Activated CD4-positive, alpha-beta T cell treated with anti-CD3 and anti-CD28 coated beads, Interleukin-2, amount 10 ng/mL, durations not matched to agents 24 days and 14 days (primary cell): ENCODE measurements at places on chromosomes 4 and X. TPM values are rescaled to one million over a fixed set of nuclear protein-coding genes. Genes with fewer than 3 reads are reported as not detected.

DNA sequence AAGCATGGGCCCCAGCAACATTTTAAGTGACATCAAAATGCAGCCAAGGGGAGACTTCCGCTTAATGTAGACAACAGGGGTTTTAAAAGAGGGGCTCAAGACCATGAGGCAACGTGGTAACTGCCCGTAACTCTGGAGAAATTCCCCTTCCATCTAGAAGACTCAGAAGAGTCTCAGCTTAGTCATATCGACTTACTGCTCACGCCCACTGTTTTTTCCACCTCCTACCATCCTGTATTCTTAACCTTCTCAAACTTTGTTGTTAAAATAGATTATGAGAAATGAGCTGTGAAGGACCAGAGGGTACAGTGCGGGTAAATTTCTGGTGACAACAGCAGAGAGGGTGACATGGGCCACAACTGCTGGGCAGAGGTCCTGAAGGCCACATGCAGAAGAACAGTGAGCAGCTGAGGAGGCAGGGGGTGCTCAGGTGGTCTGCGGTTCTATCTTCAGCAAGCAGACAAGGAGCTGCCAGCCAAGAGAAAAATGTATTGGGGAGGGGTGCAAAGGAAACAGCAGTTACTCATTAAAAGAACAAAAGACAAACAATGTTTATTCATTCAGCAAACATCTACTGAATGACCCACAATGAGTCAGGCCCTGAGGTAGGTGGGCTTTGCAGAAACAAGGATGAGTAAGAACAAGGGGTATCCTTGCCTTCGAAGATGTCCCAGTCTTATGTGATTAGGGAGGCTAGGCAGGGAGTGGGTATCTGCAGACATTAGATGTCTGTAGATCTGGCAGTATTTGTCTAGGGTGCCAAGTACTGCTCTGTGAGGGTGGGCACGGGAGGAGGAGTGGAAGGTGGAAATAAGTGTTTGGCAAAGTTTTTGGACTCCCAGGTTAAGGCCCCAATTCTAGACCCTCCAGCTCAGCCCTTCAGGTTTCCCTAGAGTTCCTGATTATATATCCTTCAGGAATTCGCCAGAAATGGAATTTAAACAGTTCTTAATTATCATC is 175.3 kb downstream of the TSPAN5 start:
- H3K4me1 ChIP-seq: peaks cover 79% of the 10 kb centered on the region
- DNase-seq: peak; percentile 75
- H3K27me3 ChIP-seq: no peaks in the 10 kb centered on the region
- peak overlapping the region; percentile 99 for H3K27ac ChIP-seq
- H3K4me3 ChIP-seq: peak overlapping the region; percentile 80
- peaks cover 39% of the 10 kb centered on the region for H3K36me3 ChIP-seq

- H3K4me1 ChIP-seq: peaks cover 16% of the 10 kb centered on the region
- H3K27me3 ChIP-seq: peaks cover 11% of the 10 kb centered on the region
- no peak overlapping the region for H3K4me3 ChIP-seq
- no peak for DNase-seq
Observed at GRCh38 chr4:37689353-37690095, 3.3 kb upstream of the RELL1 start.

GRCh38 chrX:141642979-141643378 is 53.5 kb downstream of the SPANXA2 start:
- DNase-seq: no peak
- no peaks in the 10 kb centered on the region for H3K4me1 ChIP-seq
- no peaks in the 10 kb centered on the region for H3K36me3 ChIP-seq
- H3K4me3 ChIP-seq: no peak overlapping the region
- no peak overlapping the region for H3K27ac ChIP-seq

- no peaks in the 10 kb centered on the region for H3K36me3 ChIP-seq
- H3K4me3 ChIP-seq: peak overlapping the region; percentile 56
- DNase-seq: no peak
- H3K27ac ChIP-seq: peak overlapping the region; percentile 39
- H3K27me3 ChIP-seq: no peaks in the 10 kb centered on the region
Observed at GRCh38 chrX:53440101-53440500, 5.9 kb upstream of the HSD17B10 start.

DNA sequence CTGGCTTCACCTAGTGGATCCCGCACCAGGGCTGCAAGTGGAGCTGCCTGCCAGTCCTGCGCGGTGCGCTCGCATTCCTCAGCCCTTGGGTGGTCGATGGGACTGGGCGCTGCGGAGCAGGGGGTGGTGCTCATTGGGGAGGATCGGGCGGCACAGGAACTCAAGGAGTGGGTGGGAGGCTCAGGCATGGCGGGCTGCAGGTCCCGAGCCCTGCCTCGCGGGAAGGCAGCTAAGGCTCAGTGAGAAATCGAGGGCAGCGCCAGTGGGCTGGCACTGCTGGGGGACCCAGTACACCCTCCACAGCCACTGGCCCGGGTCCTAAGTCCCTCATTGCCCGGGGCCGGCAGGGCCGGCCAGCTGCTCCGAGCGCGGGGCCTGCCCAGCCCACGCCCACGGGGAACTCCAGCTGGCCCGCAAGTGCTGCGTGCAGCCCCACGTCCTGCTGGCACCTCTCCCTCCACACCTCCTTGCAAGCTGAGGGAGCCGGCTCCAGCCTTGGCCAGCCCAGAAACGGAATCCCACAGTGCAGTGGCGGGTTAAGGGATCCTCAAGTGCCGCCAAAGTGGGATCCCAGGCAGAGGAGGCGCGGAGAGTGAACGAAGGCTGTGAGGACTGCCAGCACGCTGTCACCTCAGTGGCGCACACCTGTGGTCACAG is 27.6 kb upstream of the PGRMC1 start:
- no peak overlapping the region for H3K27ac ChIP-seq
- no peaks in the 10 kb centered on the region for H3K4me1 ChIP-seq
- H3K36me3 ChIP-seq: no peaks in the 10 kb centered on the region
- no peak for DNase-seq

The PASD1 gene
- not detected in 2 replicates for total RNA-seq
